ENCODE measurements at places on chromosomes 5 and 9.

GRCh38 chr5:157050050-157050449 lies 8.9 kb downstream of the HAVCR1 start:
- peak; percentile 8 for DNase-seq

GRCh38 chr5:116382032-116382873 lies 192.4 kb downstream of the SEMA6A start:
- no peak for DNase-seq

GRCh38 chr5:54162184-54162583 lies 148.2 kb downstream of the ARL15 start:
- DNase-seq: no peak

- DNase-seq: no peak
Observed at GRCh38 chr5:90549729-90550275, 8.8 kb upstream of the ADGRV1 start.

DNA sequence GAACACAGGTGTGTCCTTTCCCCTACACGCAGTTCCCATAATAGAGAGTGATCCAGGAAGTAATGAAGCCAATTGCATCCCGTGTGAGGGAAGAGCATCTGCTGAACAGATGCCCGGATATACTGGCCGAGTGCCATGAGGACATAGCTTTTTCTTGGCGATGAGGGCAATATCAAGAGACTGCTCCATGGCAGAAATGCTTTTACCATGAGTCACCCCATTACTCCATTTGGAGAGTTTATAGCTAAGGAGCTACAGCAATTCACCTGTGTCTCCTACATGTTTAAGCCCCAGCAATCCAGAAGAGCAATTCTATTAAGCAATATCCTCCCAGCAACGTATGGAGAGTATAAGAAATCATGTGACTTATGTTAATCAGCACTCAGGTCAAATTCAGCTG lies 222.0 kb upstream of the KLF4 start:
- no peak for DNase-seq

DNA sequence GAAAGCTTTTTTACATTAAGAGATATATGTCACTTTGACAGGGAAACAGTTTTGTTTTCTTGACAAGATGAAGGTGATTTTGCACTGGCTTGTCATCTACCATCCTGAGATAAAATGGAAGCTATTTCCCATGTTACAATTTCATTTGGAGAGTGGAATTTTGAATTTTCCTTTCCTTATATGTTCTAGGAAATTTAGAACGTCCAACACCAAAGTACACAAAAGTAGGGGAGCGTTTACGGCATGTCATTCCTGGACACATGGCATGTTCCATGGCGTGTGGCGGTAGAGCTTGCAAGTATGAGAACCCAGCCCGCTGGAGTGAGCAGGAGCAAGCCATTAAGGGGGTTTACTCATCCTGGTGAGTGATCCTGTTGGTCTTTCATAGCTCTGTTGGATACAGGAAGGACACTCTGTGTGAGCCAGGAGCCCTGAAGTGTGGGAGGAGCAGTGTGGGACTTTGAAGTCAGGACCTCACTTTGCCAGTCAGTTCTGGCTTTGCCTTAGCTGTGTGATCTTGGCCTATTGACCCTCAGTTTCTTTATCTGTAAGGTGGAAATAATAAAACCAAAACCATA lies 887 bp downstream of the PTPDC1 start:
- DNase-seq: no peak

DNA sequence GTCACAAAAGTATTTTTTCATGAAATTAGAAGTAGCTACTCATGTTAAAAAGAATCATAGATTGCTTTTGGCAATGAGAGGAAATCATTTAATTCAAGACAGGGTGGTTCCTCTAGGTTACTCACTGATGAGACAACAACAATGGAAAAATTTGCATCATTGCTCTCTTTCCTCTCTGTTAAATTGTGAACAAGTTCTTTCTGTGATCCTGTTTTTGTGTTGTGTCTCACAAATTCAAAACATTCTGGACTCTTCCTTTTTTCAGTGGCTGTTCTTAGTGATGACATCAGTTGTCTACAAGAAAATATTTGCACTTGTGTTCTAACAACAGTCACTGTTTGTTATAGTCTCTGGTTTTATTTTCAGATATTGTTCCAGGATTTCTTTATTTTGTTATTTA lies 95.3 kb downstream of the XRCC4 start:
- peak; percentile 3 for DNase-seq

GRCh38 chr5:3736926-3737325 lies 141.3 kb downstream of the IRX1 start:
- no peak for DNase-seq

DNA sequence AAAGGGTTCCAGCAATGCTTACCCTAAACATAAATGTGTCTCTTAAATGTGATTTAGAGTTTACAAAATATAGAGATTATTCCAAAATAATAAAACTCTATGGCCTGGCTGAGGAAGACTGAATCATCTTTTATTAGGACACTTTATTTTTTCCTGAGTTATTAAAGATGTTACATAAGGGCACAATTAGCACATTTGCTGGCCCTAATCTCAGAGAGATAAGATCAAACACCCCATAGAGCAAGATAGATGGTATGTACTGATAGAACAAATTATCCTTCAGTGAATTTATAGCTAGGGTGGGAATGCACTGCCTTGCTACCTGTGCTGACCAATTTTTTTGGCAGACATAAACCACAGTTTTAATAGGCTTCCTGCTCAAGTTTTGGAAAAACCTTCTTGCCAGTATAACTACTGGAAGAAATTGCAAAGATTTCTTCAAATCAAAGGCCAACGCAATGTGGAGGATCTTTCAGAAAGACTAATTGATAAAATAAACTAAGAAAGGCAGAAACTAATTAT lies 367.1 kb upstream of the MPDZ start:
- no peak for DNase-seq

- no peak for DNase-seq
Observed at GRCh38 chr5:142046191-142046590, 33.4 kb upstream of the GNPDA1 start.

DNA sequence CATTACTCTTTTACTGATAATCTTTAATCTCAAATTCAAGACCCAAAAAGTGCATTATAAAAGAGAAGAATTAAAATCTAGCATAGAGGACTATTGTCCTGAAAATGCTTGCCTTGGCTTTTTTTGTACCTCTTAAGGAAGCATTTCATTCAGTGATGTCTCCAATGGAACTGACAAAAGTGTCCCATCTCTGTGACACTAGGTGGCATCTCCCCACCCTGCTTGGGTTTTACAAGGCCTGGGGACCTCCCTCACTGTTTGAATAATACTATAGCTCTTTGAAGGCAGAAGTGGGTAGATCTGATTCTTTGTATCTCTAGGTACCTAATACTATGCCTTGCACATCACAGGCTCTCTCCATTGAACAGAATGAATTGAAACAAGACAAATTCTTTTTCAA lies 180.6 kb downstream of the EPB41L4A start:
- DNase-seq: no peak

DNA sequence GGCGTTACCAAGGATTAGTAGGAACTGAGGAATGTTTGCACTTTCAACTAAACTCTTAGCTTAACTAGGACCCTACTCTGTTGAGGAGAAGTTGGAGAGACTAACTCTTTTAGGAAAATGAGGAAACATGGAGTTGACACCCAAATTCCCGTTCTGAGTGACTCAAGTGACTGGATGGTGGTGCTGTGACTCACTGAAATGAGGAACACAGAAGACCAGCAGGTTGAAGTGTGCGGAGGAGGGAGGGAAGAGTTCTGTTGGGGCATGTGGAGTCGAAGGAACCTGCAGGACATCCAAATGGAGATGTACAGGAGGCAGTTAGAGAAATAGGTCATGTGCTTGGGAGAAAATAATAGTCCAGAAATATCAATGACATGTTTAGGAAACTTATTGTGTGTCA lies 8.2 kb downstream of the HEXB start:
- DNase-seq: peak; percentile 21

DNA sequence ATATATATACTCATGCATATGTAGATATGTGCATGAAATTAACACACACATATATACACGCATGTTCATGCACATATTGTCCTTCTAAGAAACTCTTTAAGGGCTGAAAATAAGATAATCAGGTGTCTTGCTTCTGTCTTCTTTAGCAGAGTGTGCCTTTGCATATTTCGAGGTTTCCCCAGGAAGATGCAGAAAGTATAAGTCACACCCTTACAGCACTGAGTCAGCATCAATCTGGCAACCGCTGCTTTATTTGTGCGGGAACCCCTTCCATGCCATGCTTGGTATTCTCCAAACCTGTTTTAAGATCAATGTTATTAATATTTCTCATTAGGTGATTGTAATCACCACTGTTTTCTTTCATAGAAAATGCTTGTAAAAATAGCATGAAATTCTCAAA lies 557.9 kb downstream of the CAAP1 start:
- no peak for DNase-seq

DNA sequence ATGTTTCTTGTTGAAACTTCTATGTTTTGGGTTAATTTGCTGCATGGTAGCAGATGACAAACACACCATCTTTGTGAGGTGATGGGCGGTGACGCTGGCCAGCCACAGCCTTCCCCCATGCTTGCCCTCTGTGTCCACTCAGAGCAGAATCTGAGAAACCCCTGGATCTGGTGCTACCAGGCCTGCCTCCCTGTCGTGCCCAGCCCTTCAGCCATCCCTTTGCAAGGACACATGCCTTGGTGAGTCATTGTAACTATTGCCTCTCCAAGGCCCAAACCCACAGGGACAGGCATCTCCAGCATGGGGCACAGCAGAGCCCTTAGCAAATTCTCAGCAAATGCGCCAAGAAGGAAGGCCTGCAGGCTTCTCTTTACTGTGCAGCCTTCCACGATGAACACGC lies 48.1 kb upstream of the FCN1 start:
- DNase-seq: peak; percentile 26

- no peak for DNase-seq
Observed at GRCh38 chr5:91794856-91795548, 411.9 kb upstream of the ARRDC3 start.

DNA sequence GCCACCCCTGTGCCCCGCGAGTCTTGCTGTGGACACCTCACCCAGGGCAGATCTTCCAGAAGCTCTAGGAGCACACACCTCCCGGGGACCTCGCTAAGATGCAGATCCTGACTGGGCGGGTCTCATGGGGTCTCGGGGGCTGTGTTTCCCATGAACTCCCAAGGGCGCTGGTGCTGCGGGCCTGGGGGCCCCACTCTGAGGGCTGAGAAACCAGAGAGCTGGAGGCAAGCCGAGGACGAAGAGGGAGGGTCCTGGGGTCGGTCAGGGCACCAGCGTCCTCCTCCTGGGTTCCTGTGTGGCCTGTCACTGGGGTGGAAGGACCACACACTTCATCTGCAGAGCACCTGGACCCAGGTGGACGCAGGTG lies 30.2 kb downstream of the SLC6A3 start:
- no peak for DNase-seq

- no peak for DNase-seq
Observed at GRCh38 chr5:106185661-106186081, 1485.1 kb downstream of the EFNA5 start.

GRCh38 chr9:113587471-113588031 lies 124.0 kb downstream of the RGS3 start:
- DNase-seq: no peak

DNA sequence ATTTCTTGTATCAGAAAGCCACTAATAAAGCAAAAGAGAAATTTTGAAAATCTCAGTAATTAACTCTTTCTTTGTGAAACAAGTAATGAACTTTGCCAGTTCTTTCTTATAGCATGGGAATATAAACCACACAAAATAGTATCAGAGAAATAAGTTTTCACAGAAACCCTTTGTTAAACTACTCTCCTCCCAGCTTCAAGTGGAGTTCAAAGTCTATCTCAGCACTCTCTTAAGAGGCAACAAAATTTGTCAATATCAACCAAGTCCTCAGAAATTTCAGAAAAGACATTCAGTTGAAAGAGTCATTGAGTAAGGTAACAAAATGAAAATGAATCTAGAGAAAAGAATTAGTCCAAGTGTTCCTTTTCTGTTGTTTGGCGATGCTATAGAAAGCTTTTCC lies 89.3 kb downstream of the NTRK2 start:
- DNase-seq: no peak

- DNase-seq: no peak
Observed at GRCh38 chr9:122552812-122553211, at the start of gene OR1N2. Gene OR1N2 (plus strand): TSS chr9:122553112. CDS start chr9:122553212, 100 bp downstream.

- DNase-seq: no peak
Observed at GRCh38 chr9:130711469-130711868, 17.9 kb downstream of the EXOSC2 start.
